ENCODE measurements at places on chromosomes 5 and 9. TPM values are rescaled to one million over a fixed set of nuclear protein-coding genes. Genes with fewer than 3 reads are reported as not detected.

- peak; percentile 70 for DNase-seq
Observed at GRCh38 chr5:42811591-42812446, at the start of gene SELENOP. Gene SELENOP (minus strand): TSS chr5:42811892. CDS start chr5:42808353, 3,539 bp downstream.

DNA sequence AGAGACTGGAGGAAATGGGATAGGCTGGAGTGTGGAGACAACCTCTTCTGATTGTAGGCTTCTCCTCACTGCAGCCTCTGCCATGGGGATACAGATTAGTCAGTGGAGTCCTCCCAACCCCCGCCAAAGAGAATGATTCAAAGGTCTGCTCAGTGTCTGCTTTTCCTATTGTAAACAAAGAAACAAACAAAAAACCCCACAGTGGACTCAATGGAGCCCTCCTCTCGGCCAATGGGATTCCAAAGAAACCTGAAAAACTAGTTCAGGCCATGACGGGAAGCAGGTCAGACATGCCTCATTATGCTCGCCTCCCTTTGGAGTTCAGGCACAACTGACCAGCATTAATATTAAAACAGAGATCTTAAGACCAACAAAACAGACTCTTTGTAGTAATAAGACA is 85.8 kb downstream of the SEC61B start:
- DNase-seq = no peak

DNA sequence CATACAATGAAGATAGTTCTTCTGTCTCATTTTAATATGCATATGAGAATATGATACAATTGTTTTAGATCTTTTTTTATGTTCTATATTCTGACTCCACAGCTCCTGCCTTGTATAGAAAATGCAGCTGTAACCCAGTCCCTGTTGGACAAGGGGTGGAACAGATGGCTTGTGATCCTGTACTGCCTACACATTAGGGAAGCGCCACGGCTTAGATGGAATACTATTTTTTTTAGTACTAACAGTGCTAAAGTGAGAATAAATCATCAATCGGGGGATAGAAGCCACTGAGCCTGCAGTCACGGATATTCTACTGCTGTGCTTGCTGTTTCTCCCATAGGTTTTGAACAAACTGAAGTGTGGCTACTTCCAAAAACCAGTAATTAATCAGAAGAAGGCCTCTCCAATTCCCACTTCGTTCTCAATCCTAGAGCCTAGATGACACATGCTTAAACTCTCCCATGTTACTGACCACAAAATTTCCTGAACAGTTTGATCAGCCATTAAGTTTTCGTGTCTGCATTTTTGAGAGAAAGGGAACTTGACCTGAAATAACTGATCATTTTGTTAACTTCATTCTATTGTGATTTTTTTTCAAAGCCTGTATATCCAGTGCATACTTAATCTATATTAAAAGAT is 150.3 kb downstream of the CDH18 start:
- DNase-seq = no peak

- DNase-seq = no peak
Observed at GRCh38 chr9:98084396-98084795, 27.9 kb downstream of the NANS start.

GRCh38 chr5:123517476-123517875 is 5.5 kb downstream of the CSNK1G3 start:
- DNase-seq = no peak

GRCh38 chr5:72009280-72009679 is 98.0 kb upstream of the MAP1B start:
- DNase-seq = no peak

GRCh38 chr9:93636172-93636661 is 59.8 kb downstream of the PHF2 start:
- no peak for DNase-seq

DNA sequence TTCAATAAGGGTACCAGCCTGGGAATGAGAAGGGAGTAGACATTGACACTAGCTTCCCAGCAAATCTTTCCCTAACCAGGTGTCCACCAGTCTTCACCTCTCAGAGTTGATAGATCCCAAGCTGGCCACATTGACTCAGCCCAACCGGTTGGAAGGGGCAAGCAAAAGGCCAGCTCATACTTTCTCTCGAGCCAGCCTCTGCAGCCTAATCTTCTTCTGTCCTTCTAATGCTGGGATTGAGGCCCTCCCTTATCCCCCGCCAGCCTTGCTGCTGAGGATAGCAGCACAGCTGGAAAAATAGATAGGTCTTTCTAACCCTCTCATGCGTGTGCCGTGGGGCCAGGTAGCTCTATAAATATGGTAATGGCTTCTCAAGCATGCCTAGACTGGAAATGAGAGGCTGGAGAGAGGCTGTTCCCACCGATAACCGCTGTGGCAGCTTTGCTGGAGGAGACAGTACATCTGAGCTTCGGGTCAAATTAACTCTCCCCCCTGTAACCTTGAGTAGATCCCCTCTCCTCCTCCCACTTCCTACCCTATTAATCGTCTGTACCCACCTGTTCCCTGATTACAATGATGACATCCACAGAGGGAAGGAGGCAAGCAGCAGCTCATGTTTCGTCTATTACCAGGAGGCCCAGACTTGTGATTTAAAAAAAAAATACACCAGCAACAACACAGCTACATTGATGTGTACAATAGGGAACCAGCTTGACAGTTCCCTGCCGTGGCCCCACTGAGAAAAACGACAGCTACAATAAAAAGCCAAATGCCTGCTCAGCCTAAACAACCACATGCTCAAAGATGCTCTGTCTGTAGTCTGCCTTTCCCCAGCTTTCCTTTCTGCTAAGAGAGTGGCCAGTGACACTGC is 219.9 kb upstream of the BRINP1 start:
- no peak for DNase-seq

DNA sequence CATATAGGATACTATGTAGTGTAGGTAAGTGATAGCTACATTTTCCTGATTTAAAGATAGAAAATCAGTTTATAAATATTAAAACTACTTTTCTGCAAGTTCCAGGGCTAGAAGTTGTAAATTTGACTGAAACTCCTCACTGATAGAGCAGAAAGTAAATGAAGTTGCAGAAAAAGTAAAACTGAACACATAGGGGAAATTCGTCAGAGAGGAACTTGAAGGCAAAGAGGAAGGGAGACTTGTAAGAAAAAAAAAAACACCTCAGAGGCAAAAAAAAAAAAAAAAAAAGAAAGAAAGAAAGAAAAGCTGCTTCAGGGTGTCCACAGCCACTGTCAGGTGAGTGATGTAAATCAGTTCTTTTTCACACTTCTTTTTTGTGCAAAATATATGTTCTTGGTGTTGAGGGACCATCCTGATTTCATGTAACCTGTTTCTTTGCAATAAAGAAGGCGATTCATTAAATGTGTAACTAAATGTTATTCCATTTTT is 336.2 kb upstream of the ZNF462 start:
- no peak for DNase-seq

DNA sequence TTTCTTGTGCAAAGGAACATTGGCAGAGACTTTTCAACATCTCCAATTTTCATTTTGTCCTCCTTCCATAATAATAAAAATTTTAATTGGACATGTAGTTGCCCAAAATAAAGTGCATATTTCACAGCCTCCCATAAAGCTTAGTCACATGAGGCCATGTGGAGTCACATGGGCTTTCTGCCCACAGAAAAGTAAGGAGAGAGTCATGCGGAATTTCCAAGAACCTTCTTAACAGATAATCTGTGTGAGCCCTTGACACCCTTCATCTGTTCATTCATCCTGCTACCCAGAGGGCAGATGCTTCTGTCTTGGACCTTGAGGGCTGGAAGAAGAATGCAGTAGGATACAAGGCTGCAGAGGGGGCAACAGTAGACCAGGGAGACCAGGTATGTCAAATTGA is 60.7 kb downstream of the APTX start:
- no peak for DNase-seq

GRCh38 chr5:1502046-1502736 is 21.6 kb downstream of the LPCAT1 start:
- no peak for DNase-seq

DNA sequence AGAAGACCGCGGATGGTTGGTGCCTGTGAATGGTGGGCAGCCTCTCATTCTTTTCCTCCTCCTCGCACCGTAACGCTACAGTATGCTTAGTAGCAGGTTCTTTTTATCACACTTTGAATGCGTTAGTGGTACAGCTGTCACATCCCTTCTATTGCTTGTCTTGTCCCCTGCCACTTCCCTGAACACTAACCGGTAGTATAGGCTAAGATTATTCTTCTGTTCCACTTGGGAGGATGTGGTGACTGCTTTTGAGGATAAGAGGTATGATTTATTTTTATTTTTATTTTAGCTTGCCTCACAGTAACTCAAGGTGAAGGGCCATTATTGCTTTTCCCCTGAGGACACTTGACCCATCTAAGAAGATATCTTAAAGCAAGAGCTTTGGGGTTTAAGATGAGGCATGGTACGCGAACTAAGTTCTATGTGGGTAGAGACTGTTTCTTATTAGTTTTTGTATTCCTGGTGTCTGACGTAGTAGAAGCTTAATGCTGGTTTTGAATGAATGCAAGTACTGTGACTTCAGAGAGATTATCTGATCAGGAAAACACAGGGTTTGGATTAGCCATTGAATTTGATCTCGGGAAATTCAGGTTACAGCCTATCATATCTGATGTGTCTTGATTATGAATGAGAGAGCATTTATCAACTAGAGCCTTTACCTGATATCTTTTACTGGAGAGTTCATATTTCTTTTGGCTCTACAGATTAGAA is 951 bp downstream of the UNC13B start:
- peak; percentile 13 for DNase-seq

GRCh38 chr9:38687389-38687842 is 32.5 kb downstream of the FAM240B start:
- no peak for DNase-seq

DNA sequence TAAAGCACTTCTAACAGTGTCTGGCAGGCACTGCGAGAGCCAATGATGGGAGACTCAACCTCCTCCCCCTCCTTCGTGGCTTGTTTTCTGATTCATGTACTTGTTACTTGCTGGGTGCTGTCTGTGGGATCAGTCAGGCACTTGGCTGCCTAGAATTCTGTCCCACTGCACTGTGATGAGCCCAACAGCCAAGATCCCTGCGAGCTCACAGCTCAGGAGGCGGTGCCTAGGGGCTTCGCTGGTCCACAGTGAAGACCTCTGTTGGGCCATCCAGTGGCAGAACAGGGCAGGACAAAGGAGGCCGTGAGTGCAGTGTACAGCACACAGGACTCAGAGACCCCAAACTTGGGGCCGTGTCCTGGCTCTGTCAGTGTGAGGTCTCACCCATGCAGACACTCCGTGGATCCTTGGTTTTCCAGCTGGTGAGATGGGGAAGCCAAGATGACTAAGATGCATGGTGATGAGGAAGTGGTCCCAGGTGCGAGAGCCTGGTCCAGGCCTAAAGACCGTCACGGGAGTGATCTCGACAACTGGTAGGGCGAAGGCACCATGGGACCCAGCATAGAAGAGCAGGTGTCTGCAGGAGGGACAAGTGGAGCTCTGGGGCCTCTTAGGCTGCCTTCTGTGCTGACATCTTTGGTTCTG is 19.5 kb downstream of the MYMK start:
- no peak for DNase-seq

DNA sequence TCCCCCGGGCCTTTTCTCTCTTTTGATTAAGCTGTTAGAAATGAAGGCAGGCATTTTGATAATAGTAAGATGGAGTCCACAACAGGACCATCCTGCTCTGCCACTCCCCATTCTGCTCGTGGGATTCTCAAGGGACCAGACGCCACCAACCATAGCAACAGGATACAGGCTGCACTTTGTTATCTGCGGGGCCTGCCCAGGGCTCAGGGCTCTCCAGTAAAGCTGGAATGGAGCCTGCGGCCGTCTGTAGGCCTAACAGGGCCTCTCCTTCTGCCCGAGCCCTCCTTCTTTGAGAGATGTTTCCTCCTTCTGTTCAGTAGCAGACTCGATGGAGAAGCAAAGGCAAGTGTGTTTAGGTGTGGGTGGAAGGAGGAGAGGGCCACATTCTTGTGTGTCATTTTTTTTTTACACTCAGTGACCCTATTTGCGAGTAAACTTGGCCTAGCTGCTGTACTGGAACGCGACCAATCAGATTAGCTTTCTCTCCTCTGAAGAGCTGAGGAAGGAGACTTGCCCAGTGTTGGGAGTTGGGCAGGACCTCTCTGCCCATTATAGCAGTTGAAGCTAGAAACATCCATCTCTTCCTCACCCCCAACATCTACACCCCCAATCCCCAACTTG is 8.9 kb upstream of the EPB41L4B start:
- no peak for DNase-seq

DNA sequence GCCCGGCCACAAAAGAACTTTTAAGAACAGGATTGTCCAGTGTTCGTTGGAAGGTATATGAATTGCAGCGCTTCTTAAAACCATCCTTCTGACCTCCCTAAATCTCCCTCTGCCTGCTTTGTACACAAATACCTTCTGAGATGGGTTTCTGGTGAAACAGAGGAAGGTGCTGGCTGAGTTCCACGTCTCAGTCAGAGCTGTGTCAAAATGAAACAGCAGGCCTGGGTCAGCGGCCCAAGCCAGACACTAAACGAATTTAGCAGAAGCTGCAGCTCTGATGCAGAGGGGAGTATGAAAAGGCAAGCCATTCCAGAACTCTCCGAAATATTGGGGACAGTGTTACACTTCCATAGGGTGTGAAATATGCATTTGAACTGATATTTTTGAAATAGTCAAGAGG is 37.8 kb upstream of the CRB2 start:
- DNase-seq = no peak

- no peak for DNase-seq
Observed at GRCh38 chr5:178563621-178564020, 26.6 kb downstream of the COL23A1 start.

DNA sequence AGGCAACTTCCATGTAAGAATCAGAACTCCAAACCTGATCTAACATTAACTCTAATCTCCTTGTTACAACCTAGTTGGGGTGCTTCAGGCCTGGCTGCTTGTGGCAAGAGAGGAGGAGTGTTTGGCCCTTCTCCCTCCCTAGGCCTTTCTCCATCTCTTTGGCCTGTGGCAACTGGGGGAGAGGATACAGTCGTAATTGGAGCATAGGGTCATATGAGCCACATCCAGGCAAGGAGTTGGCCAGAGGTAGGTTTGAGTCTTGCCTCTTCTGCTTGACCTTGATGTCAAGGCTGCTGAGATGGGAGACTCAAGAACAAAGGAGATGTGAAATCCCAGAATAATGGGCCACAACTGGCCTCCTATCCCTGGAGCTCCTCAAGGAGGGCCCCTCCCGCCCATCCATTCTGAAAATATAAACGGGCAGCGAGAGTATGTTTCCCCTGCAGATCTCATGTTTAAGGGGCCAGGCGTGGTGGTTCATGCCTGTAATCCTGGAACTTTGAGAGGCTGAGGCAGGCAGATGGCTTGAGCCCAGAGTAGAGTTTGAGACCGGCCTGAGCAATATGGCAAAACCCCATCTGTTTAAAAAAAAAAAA is 59.3 kb upstream of the ANGPTL2 start:
- no peak for DNase-seq

GRCh38 chr5:140043508-140043872 is 391 bp upstream of the NRG2 start:
- no peak for DNase-seq

Gene SLC24A2
- not detected for total RNA-seq

Gene NFIL3
- total RNA-seq = 10.3 TPM

Gene PCDH12
- under 0.01 TPM for total RNA-seq

Gene TRIM36
- 4.8 TPM for total RNA-seq

Gene BARX1
- total RNA-seq = not detected

Gene CAMK4
- total RNA-seq = 3.9 TPM

Gene CFAP77
- not detected for total RNA-seq

Data from epithelial cell of proximal tubule (primary cell).